ENCODE measurements at places on chromosomes 3 and 15.

DNA sequence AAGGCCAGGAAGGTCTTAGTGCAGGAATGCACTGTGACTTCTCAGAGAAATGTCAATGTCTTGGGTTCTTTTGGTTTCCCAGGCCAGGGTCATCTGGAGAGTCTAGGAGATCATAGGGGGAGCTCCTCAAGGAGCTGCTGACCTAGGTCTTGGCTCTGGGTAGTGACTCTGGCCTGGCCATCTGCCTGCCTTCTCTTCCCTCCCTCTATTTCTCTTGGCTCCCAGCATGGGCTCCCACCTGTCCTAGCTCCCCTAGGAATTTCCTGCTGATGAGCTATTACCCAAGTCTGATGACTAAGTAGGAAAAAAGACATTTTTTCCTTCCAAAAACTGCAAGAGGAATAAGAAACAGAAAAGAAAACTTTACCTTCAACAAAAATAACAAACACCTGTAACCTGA lies 57.4 kb downstream of the BSN start:
- DNase-seq: no peak

DNA sequence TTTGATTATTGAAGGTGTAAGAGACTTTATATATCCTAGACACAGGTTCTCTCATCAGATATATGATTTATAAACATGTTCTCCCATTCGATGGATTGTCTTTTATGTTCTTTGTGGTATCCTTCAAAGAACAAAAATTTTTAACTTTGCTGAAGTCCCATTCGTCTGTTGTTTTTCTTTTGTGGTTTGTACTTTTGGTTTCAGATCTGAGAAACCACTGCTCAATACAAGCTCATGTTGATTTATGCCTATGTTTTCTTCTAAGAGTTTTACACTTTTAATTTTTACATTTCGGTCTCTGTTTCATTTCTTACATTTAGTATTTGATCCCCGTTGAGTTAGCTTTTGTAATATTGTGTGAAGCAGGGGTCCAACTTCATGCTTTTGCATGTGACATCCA lies 103.3 kb upstream of the SPRED1 start:
- no peak for DNase-seq

- DNase-seq: no peak
These were observed 112.4 kb downstream of the FRMD5 start for GRCh38 chr15:44082558-44083157.

GRCh38 chr15:99443768-99444446 lies 121.9 kb upstream of the MEF2A start:
- DNase-seq: no peak

- no peak for DNase-seq
These were observed 16.6 kb downstream of the TMOD3 start for GRCh38 chr15:51846066-51846462.

DNA sequence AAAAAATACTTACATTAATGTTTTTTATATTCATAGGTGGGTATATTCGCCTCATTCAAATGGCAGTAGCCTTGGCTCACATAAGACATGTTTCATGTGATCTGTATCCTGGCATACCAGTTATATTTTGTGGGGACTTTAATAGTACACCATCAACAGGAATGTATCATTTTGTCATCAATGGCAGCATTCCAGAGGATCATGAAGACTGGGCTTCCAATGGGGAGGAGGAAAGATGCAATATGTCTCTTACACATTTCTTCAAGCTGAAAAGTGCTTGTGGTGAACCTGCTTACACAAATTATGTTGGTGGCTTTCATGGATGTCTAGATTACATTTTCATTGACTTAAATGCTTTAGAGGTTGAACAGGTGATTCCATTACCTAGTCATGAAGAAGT lies 3.5 kb downstream of the PDE12 start:
- no peak for DNase-seq
